ENCODE measurements at places on chromosomes 6 and 20.

- no peak for DNase-seq
These were observed 5.0 kb downstream of the EYA2 start for GRCh38 chr20:46899621-46900020.

- DNase-seq: no peak
These were observed 42.0 kb downstream of the TGM2 start for GRCh38 chr20:38123021-38123587.

GRCh38 chr6:14353281-14353680 lies 235.7 kb downstream of the CD83 start:
- no peak for DNase-seq

DNA sequence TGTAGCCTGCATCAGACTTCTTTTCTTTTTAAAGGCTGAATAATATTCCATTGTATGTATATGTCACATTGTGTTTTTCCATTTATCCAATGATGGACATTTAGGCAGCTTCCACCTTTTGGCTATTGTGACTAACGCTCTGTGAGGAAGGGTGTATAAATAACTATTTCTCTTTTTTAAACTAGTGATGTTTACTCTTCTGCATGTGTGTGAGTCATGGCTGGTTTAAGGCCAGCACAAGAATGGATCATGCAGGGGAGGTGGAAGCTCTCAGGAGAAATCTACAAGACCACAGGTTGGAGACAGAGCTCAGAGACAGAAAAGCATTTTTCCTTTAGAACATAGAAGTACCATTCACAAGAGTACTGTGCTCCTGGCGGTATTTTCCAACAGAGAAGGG lies 307.2 kb downstream of the SOX4 start:
- DNase-seq: no peak

GRCh38 chr20:38894091-38894847 lies 31.9 kb upstream of the FAM83D start:
- no peak for DNase-seq

GRCh38 chr20:62480318-62480717 lies 4.5 kb upstream of the GATA5 start:
- DNase-seq: no peak

DNA sequence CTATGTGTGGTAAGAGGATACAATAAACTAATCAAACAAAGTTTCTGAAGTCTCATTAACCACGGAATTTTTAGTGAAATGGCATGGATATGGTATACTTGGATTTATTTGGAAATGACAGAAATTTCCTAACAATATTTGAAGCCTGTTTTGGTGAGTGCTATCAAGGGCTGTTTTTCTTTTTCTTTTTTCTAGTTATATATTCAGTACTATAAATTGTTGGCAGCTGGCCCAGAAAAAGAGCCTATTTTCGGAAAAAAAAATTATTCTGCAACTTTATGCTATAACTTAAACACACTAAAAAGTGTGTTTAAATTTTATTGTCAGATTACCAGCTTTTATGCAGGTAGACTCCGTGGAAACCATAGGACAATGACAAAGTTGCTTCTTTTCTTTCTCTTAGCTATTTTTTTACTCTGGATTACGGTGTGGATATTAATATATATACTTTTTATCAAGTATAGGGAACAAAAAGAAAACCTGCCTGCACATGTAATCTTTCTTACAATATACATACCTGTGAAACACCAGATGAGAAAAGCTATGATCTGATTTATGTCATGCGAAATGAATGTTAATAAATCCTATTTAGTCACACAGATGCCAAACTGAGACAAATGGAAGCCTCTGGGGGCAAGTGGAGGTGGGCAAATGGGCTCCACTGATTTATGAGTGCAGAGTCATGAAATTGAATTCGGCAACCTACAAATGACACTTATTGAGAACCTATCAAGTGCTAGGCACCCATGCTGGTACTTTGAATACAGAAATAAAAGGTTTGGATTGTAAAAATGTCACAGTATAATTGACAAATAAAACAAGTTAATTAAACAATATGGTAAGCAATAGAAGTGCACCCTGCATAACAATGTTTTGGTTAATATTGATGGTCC lies 919.5 kb upstream of the FLRT3 start:
- DNase-seq: no peak

GRCh38 chr6:166346965-166347364 lies 4.6 kb upstream of the SFT2D1 start:
- no peak for DNase-seq

DNA sequence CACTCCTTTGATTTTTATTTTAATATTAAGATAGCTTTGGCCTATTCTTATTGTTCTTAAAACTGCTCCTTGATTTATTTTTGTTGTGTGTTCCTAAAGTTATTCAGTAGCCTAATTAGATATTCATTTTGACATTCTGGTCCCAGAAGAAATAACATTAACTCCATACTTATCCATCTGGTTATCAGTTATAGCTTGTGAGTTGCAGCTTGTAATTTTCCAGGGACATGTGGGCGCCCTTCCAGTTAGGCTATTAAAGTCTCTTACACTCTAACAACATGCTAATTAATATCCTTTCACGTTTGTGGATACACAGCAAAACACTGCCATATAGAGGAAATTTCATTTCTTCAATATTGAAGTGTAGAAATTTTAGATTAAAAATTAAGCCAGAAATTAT lies 987.5 kb downstream of the HACE1 start:
- no peak for DNase-seq

DNA sequence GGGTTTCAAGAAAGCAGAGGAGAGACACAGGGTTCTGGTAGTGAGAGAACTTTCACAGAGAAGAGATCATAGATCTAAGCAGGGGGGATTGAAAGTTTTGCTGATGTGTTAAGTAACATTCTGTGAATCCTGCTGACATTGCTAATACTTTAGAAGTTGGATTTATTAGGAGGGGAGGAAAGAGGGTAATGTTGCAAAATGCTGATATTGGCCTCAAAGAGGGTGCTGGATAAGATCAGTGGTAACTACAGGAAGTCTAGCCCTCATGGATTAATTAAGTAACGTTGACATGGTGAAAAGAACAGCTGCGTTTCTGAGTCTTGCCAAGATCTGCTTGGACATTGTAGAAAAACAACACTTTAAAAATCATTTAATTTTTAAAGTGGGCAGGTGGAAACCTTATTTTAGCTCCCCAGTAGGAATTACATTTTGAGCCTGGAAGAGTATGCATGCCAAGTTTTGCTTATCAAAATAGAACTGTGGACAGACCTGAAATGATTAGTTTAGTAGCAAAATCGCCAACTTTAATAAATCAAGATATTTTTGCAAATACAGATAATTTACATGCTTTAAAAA lies 606.0 kb upstream of the HTR1E start:
- DNase-seq: no peak

DNA sequence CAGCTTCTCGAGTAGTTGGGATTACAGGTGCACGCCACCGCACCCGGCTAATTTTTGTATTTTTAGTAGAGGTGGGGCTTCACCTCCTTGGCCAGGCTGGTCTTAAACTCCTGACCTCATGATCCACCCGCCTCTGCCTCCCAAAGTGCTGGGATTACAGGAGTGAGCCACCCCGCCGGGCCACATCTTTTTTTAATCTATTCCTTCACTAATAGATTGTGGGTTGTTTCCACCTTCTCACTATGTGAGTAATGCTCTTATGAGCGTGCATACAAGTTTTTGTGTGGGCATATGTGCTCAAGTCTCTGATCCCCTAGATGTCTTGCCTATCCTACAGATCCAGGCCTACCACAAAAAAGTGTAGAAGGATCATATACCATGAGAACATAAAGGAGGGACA lies 30.7 kb downstream of the CARMIL1 start:
- no peak for DNase-seq

DNA sequence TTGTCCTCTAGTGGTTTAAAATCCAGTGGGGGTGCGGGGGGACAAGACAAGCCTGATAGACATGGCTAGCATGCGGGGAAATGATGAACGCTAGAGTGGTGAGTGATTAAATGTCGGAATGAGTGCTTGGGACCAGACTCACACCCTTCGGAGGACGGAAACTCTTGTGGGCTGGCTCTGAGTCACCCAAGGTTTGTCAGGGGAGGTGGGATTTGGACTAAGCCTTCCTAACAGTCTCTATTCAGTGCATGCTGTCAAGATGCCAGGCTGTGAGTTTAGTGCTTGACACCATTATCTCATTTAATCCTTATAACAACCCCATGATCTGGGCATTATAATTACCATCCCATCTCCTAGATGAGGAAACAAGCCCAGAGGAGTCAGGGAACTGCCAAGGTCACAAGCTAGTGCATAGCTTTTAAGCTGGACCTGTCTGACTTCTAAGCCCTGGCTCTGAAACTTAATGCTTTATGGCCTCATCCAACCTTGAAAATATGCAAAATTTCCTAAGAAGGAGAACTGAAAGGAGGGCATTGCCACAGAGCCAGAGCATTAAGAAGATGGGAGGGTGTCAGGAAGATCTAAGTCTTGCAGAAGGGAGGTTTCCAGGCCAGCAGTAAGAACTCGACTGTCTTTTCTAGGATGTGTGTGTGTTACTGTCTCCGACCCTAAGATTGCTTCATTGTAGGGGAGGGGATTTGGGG lies 168.7 kb upstream of the LRFN2 start:
- no peak for DNase-seq

DNA sequence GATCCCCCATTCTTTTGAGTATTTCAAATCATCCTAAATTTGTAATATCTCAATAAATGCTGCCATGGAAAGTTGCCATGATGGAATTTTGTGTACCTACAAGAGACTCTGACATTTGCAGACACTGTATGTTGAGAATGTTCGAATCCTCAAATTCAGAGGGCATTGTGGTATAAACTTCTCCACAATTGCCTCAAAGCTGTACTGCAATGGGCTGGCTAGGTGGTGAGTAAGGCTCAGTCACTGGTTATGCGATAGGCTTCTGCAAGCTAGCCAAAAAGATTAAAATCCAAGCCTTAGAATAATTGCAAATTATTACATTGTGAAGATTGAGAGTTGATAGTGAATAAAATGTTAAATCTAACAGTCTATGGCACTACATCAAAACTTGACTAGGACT lies 130.2 kb upstream of the CEP162 start:
- DNase-seq: no peak

DNA sequence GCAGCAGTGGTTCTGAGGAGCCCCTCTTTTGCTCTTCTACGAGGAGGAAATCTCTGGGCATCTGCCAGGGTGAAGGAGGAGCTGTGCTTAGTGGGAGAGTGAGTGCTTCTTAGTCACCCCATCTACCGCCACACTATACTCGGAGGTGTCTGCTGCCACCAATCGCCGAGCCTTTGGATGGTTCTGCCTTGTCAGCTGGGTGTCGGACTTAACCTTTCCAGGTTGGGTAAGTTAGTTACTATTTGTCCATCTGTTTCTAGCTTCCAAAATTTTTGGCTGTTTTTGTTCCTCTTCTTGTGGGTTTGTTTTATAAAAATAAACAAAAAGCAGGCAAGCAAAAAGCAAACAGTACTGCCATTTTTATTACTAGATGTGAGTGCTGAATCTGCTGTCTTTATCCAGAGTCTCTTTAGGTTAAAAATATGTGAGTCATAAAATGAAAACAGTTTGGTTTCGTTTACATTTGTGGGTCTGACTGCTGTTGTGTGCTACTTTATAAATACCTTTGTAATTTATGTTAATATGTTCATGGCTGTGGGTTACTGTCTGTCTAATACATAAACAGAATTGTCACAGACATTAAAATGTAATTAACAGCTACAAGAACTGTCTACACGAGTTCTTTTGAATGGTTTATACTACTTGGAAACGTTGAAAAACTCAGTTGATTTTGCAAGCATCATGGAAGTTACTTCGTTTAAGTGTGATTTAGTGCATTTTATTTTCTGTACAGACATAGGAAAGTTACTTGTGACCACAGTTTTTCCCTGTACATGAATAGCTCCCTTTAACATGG lies 89.2 kb downstream of the ARID1B start:
- DNase-seq: no peak

GRCh38 chr6:139891471-139891870 lies 517.0 kb upstream of the CITED2 start:
- DNase-seq: no peak

- no peak for DNase-seq
These were observed 109.6 kb downstream of the MANEA start for GRCh38 chr6:95686895-95687294.

DNA sequence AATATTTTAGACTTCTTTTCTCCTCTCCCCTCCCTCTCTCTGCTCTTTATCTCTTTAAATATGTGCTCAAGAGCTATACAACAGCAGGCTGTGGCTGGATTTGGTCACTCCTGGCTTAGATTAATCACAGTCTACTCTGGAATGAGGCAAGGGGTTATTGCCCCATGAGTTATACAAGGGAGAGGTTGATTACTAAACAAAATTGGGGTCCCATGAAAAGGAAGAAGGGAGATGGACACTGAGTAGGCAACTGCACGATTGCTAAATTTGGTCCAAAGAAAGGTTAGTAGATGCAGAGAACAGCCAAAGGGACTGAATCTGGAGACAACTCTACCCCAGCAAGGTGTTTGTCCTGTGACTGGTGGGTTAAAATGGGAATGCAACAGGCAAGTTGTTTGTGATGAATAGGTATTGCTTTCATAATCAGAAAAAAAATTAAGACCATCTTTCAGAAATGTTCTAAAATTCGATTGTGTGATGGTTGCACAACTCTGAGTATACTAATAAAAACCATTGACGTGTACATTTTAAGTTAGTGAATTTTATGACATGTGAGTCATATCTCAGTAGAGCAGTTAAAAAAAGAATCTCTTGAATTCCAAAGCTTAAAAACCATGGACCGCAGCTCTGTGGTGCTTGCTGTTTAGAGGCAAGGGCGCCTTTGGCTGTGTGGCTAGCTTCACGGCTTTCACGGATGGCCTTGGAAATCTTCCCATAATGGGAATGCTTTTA lies 57.1 kb downstream of the KIZ start:
- DNase-seq: no peak

DNA sequence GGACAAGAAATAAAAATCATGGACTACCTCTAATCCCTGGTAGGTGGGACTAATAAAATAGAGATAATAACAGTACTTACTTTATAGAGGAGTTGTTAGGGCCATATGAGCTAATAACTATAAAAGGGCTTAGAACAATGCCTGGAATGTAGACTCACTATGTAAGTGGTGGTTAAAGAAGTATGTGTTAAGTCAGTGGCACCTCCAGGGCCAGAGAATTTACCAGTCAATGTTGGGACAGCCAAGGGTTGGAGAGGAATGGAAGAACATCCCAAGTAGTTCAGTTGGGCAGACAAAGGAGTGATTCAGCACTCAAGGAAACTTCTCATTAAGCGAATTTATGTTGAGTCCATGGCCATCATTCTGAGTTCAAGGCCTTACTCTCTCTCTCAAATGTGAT lies 116.8 kb downstream of the OTOR start:
- no peak for DNase-seq

DNA sequence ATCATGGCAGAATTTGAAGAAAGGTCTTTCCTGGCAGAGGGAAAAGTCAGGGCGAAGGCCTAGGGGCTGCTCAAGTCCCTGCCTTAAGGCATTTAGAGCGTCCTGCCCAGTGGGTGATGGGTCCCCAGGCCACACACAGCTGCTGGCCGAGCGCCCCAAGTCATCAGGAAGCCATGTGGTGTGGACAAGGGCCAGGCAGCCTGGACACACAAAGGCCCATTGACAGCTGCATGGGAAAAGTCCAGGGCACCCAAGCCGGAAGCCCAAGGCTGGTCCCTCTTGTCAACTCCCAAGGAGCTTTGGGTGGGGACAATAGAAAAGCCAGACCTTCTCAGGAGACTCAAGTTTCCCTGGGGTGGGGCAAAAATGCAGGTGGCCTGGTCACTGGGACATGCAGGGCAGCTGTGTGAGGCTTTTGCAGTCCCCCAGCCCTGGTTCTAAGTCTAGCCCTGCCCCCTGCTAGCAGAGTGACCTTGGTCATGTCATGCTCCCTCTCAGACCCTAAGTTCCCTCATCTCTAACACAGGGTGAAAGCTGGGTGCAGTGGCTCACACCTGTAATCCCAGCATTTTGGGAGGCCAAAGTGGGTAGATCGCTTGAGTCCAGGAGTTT lies 44.3 kb upstream of the PTGIS start:
- no peak for DNase-seq

GRCh38 chr20:25290646-25291431 lies 43.0 kb downstream of the PYGB start:
- no peak for DNase-seq

Measured in neuronal stem cell (in vitro differentiated cells).